Mucosa of descending colon (tissue), 3 donors: ENCODE measurements at places on chromosomes 5 and 9. TPM values are rescaled to one million over a fixed set of nuclear protein-coding genes. Genes with fewer than 3 reads are reported as not detected.

DNA sequence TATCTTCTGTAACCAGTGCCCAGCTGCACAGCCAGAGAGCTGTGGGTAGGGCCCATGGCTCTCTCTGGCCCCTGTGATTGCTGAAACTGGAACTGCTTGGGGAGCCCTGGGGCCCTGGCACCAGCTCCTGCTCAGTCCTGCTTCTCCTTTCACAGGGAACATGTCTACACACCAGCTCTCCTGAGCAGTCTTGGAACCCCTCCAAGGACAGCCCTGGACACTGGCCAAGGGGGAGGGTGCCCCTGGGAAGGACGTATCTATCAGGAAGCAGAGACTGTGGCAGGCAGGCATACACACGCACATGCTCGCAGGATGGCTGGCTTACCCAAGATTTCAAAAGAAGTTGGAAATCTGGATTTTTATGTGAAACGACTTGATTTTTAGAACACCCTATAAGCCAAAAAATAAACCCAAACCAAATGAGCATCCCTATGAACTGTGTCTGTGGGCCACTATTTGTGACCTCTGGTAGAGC, 8.8 kb upstream of the TRAF1 start:
- peak; percentile 94 for DNase-seq

The CNOT8 gene
- 55.4 TPM for total RNA-seq

The IL13 gene
- total RNA-seq = not detected

- no peak for DNase-seq
Measured at GRCh38 chr5:138536665-138537315, 6.2 kb downstream of the ETF1 start.

GRCh38 chr9:38160613-38161215, 91.7 kb upstream of the SHB start:
- peak; percentile 62 for DNase-seq

- DNase-seq = no peak
Measured at GRCh38 chr9:21685502-21685901, 116.9 kb upstream of the MTAP start.

GRCh38 chr9:104817437-104817836, 53.5 kb downstream of the NIPSNAP3B start:
- no peak for DNase-seq

The TMC1 gene
- 0.19 TPM for total RNA-seq

DNA sequence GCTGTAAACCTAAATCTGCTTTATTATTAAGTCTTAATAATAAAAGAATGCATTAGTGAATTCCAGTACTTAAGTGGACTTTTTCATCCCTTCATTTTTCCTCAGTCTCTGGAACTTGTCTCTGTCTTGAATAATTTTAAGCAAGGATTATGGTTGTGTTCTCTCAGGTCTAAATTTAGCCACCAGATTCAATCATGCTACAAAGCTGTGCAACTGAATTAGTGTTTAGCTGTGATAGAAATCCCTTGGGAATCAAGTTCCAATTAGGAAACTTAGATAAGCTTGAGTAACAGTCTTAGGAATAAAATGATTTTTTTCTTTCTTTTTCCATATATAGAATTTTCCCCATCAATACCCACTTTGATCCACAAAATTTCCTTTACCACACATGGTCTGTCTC, 104.3 kb downstream of the PLPPR1 start:
- DNase-seq = no peak

- no peak for DNase-seq
Measured at GRCh38 chr5:107011605-107012004, 659.1 kb downstream of the EFNA5 start.

The FEM1C gene
- total RNA-seq = 31.1 TPM

The PLPP7 gene
- 9.7 TPM for total RNA-seq

GRCh38 chr5:179905161-179905560, 2.5 kb downstream of the TBC1D9B start:
- DNase-seq = no peak

The NRG2 gene
- 0.89 TPM for total RNA-seq

DNA sequence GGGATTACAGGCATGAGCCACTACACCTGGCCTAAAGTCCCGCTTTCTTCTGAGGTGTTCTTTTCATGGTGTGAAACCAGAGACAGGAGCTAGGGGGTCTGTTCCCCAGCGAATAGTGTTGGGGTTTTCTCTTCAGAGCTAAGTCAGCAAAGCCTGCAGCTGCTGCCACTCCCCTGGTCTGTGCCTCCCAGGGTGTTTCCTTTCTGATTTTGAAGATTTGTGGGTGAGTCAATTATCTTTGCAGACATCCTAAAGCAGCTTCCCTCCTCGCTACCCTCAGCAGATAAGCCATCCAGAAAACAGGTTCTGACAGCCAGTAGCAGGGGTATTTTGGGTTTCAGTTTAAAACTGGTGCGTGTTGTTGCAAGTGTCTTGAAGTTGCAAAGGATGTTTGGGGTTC, 72.0 kb upstream of the IQGAP2 start:
- DNase-seq = no peak

The FGD3 gene
- total RNA-seq = 5.3 TPM

DNA sequence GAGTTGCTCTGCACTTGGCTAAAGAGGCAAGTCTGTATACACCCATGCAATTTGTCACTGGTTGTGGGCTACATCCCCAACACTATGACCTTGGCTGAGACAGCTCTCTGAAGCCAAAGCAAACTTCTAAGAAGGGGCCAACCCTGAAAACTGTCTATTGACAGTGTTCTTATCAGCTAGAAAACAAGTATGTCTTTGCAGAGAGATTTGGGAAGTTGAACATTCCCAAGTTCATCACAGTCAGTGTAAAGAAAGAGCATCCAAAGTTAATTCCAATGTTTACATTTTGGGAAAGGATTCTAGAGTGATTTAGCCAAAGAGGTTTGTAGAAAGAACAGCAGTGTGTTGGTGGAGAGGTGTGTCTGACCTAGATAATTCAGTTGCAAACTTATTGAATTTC, 711.1 kb upstream of the CHD1 start:
- no peak for DNase-seq

DNA sequence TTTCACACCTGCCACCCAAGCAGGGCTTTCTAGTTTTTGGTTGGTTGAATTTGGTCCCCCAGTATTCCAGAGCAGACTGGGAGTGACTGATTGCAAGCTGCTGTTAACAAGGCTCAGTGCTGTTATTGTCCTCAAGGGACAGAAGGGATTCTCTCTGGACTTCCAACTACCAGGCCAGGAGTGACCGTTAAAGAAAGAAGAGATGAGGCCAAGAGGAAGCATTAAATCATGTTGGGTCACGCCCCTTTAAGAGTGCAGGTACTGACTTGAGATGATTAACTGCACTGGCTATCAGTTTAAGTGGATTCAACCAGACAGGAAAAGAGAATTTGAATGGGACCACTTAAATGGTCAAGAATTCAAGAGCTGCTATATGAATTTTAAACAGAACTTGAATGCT, 220.8 kb upstream of the PCSK5 start:
- no peak for DNase-seq

- no peak for DNase-seq
Measured at GRCh38 chr9:92686954-92687353, 17.0 kb upstream of the IPPK start.

The MAPKAP1 gene
- total RNA-seq = 98.4 TPM

GRCh38 chr9:91799113-91799744, 150.8 kb downstream of the ROR2 start:
- no peak for DNase-seq

- peak; percentile 68 for DNase-seq
Measured at GRCh38 chr9:89605465-89606048, 745 bp downstream of the GADD45G start.

DNA sequence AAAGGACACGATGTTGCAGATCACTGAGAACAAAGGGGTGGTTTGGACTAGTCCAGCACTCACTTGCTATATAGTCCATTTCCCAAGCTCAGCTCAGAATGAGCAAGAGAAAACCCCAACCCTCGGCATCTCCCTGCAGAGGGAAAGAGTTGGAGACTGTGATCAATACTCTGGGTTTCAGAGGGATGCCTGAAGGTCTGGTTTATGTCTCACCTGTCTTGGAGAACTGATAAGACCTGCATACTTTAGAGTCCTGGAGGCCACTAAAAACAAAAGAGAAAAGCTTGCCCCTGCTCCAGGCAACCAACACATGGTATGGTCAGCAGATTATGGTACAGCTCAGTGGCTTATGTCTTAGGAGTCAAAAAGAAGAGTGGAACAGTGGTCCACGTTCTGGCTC, 1006.9 kb downstream of the CDH9 start:
- DNase-seq = no peak

The LECT2 gene
- total RNA-seq = not detected

DNA sequence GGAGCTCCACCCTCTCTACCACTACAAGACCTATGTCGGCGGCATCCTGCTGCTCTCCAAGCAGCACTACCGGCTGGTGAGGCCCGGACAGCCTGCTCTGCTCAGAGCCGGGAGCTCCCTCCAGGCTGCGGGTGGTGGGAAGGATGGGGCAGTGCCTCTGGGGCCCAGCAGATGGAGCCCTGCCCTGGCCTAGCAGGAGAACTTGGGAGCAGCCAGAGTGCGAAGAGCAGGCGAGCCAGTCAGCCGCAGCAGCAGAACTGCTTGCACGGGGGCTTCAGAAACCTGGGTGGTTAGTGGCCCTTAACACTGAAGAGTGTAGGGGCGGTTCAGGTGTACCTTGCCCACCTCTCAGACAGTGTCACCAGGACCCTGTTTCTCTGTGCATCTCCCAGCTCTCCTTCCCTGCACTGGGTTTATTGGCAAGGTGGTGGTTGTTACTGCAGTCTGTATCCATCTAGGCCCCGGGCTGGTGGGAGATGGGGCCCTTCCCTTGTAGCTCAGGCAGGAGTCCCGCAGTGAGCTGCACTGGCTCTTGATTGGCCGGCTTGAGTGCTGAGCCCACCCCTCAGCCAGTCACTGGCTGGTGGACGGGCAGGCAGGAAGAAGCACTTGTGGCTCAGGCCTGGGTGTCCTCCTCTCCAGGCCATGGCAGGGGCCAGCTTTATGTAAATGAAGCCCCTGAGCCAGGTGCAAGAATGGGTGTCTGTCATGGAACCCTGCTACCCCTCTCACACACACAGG, 7.7 kb downstream of the B4GALT7 start:
- peak; percentile 80 for DNase-seq

DNA sequence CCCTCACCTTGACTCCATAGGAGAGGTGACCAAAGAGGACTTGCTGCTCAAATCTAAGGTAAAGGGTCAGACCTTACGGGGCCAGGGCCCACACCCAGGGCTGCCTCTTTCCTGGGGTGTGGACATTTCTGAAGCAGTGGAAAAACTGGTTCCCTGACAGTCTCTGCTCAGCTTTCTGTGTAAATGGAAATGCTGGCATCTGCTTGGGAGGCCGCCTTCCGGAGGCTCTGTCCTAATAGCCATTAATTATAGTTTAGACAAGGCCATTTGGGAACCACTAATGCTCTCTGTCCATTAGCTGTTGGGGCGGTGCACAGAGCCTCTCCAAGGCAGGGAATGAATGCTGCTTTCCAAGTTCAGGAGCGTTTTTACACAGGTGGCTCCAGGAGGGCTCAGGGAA, 17.3 kb downstream of the USP20 start:
- no peak for DNase-seq

- DNase-seq = no peak
Measured at GRCh38 chr5:88979726-88980125, 96.7 kb upstream of the MEF2C start.

- no peak for DNase-seq
Measured at GRCh38 chr9:109652971-109653370, 127.0 kb upstream of the PALM2AKAP2 start.
